Ovary (tissue), 10 donors: ENCODE measurements at places on chromosomes 3 and 15. TPM values are rescaled to one million over a fixed set of nuclear protein-coding genes. Genes with fewer than 3 reads are reported as not detected.

DNA sequence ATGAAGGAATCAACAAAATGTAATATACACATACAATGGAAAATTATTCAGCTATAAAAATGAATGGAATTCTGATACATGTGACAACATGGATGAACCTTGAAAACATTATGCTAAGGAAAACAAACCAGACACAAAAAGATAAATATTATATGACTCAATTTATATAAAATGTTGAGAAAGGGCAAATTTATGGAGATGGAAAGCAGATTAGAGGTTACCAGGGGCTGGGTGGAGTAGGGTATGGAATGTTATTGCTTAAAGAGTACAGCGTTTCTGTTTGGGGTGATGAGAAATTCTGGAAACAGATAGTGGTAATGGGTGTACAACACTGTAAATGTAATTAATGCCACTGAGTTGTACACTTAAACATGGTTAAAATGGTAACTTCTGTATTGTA is 50.9 kb downstream of the EMC4 start:
- DNase-seq: no peak

DNA sequence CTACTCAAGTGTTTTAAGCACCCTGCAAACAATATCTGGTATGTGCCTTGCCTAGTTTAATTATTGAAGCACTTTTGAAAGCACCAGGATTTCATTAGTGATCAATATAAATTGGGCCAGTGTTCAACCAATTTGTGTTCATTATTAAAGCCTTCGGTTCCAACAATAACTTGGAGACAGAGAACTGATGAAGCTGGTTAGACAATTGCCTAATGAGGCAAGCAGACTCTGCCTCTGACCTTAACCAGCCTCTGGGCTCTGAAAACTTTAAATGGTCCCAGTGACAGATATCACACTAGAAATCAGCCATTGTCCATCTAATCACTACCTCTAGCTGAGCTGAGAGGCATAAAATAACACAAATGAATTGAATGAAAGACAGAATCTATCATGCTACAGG is 139.9 kb upstream of the CNTN6 start:
- DNase-seq: no peak

GRCh38 chr3:48595526-48596121 is 495 bp upstream of the COL7A1 start:
- peak; percentile 70 for DNase-seq

The KLHL40 gene
- total RNA-seq: not detected

GRCh38 chr3:197205675-197206074 is 92.7 kb downstream of the DLG1 start:
- no peak for DNase-seq

DNA sequence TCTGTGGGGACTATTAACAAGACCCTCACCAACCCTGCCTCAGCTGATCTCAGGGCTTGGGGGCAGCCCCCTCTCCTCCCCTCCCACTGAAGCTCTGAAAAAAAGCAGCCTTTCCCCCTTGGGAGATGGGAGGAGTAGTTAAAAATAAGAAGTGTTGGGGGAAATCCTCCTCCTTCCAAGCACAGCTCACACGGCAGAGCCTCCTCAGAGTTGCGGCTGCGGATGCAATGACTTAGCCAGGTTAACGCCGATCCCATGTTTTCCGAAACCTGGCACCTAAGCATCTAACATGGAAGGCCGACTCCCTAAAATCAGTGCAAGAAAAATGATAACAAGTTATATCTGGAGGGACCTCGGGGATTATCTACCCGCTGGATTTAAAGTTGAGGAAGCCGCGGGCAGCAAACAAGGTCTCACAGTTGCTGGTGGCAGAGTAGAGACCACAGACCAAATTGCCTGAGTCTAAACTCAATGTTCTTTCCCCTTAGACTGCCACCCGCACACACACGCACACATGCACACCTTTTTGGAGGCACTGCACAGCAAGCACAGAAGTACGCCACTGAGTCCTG is 1.1 kb upstream of the TPM1 start:
- DNase-seq: no peak

DNA sequence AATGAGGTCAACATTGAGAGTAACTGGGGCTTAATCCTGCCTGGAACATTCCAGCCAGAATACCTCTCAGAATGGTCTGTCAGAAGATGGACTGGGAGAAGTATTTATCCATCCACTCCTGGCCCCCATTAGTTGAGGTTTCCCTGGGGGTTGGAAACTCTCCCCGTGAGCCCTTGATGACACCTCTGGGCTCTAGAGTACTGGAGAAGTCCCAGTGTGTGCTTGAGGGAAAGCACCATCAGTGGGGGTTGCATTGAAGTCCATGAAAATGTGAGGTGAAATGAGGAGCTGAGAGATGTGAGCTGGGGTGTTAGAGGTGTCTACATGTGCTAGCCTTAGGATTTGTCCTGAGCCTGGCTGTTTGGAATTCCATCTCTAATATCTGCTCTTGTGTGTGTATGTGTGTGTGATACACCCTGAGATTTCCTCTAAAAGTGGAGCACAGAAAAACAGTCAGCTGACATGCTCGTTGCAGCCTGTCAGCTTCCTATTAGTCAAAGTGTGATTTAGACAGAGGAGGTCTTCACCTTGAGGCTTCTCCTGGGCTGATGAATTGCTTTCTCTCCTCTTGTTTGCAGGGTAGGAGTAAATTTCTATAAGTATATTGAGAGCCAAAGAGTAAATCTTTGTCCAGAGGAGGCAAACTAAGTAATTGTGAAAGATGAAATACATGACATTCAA is 67.6 kb downstream of the NR1D2 start:
- no peak for DNase-seq

DNA sequence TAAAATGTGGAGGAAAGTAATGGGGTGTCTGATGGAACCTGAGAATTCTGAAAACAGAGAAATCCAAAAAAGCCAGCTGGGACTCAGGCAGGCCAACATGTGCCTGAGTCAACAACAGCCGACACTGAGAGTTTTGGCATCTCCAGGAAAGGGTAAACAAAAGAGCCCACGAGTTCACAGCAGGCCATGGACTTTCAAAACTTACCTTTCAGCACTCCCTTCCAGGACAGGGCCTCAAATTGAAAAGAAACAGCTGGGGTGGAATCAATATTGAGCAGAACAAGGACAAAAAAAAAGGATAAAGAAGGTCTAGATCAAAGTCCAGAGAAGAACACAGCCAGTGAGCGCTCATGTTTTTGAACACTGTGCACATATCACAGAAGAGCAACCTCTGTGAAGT is 735.4 kb upstream of the GRM7 start:
- no peak for DNase-seq

The UBE2Q2 gene
- total RNA-seq: 31.0 TPM

The MITF gene
- total RNA-seq: 19.7 TPM

DNA sequence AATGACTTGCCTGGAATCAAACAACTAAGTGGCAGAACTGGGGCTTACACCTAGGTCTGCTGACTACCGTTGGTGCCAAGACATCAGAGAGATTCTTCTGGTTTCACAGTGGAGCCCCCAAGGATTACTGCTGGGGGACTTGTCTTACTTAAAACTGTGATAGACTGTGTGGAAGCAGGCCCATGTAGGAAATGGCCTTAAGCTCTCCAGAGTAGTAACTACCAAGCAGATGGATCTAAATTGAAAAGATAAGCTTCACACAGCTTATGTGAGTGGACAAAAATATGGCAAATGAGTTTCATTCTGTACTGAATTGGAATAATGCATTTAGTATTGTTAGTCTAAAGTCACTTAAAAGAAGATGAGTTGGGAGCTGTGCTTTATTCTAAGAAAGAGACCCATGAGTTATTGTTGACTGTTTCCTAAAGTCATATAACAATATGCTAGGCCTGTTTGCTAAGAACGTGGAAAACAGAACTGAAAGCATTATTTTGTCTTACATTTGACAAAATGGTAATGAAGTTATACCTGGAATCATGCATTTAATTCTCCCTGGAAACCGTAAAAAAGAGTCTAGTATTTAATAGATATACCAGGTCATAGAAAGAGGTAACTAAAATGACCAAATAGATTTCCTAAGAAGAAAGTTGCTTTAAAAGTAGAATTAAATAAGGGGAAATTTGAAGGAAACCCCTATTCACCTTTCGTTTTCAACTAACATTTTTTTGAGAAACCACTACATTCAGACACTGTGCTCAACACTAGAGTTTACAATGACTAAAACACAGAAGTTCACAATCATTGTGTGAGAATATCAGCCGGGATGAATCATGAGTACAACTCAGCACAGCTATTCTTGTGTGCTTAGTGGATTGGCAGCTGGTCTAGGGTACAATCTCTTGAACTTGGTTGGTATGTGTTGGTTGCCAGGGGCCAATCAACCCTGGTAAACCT is 13.0 kb upstream of the MAPK6 start:
- no peak for DNase-seq

- no peak for DNase-seq
These were observed 883.8 kb downstream of the NSUN3 start for GRCh38 chr3:94946683-94947082.

DNA sequence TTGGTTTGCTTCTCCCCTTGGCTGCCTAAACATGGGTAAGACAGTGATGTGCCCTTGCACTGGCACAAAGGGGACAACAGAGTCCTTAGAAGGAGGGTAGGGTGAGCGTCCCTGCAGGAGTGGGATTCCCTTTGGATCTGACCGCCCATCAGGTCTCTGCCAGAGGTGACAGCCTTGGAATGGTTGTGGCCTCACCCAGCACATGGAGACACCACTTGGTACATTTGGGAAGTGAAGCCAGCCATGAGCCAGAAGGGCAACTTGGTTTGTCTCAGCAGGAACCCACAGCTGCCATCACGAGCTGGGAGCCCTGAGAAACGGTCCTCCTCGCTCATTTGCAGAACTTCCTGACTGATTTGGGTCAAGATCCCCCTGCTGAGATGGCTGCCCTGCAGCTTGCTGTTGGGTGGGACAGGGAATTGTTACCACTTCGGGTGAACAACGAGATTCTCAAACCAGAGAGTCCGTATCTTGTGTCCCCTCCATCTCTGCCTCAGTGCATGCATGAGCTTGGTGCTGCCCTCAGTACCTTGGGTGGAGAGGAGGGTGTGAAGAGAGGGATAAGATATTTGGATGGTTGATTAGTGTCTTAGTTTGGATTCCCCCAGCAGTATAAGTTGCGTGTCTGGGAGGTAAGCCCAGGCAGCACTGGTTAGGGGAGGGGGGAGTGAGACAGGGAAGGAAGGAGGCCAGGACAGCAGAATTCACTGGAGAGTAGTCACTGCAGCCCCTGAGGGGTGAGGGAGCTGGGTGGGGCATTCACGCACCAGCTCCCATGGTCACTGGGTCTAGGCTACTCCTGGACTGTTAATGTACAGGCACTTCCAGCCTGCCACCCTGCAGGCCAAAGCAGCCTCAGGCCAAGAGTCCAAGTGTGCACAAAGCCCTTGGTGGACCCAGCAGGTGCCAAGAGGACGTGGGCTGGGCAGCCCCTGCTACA is 168.8 kb upstream of the TOPAZ1 start:
- no peak for DNase-seq

The RARRES1 gene
- 125 TPM for total RNA-seq

The ANKRD63 gene
- total RNA-seq: not detected

The OR5K2 gene
- total RNA-seq: not detected

DNA sequence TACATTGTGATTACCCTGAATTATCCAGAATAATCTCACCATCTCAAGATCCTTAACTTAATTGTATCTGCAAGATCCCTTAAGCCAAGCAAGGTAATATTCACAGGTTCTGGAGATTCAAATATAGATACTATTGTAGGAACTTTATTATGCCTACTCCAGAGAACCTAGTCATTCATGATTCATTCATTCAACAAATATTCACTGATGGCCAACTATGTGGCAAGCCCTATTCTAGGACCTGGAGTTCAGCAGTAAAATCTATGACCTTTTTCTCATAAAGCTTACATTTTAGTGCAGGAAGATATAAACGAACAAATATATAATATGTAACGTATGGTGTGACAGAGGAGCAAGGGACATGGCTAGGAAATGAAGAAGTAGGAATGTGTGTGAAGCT is 49.6 kb downstream of the ISL2 start:
- DNase-seq: no peak

- DNase-seq: no peak
These were observed 14.9 kb upstream of the LEKR1 start for GRCh38 chr3:156811089-156811862.

GRCh38 chr3:187618722-187619121 is 51.5 kb downstream of the SST start:
- no peak for DNase-seq

The ISG20 gene
- total RNA-seq: 58.6 TPM

DNA sequence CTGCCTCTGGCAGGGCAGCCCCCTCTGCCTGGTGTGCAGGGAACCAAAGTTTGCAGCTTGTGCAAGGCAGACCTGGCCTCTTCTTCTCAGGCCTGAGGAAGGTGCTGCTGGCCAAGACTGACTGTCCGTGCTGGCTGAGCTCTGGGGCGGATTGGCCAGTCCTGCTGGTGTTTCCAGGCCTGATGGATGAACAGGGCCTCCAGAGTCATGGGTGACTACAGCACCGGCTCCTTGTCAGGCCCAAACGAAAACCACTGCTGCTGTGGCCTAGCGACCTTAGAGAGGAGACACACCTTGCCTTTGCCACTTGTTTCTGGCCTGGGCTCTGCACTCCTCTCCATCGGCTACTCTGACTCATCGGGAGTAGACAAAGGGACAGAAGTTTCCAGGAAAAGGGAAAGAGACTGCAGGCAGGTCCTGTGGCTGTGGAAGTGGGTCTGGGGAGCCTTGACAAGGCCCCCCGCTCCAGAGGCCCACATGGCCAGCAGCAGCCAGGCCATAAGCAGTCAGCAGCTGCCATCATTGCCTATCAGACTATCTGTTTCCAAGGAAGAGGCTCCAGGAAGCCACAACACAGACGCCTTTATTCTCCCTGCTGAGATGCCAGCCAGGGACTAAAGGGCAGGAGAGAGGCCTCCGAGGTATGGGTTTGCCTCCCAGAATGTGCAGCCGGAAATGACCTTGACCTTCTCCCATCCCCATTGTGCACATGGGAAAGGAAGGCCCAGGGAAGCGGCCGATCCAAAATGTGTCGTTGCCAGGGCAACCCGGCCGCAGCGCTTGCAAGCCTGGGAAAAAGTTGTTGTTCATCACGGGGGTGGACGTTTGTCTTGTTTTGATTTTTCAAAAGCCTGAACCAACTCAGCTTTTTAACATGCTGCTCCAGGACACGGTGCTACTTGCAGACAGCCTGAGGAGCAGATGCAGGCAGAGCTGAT is 160.5 kb downstream of the CHSY1 start:
- DNase-seq: peak; percentile 87

- no peak for DNase-seq
These were observed 14.9 kb downstream of the EIF2AK4 start for GRCh38 chr15:39948817-39949216.

DNA sequence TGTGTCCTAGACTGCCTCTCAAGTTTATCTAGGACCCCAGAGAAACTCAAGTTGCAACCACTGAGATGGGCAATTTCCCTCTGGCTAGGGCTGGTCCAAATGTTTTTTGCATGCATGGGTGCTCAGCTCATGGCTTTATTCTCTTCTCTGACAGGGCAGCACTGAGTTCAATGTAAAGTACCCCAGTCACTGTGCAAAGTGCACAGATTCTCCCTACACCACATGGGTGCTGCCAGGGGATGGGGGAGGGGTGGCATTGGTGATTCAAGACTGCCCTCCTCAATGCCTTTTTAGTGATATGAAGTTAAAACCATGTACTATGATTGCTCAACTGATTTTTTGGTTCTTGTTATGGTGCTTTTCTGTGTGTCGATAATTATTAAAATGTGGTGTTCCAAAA is 14.8 kb upstream of the RAD51 start:
- DNase-seq: no peak

The CCR4 gene
- not detected for total RNA-seq
